Effector memory CD4-positive, alpha-beta T cell (primary cell): ENCODE measurements at places on chromosomes 5 and 9.

DNA sequence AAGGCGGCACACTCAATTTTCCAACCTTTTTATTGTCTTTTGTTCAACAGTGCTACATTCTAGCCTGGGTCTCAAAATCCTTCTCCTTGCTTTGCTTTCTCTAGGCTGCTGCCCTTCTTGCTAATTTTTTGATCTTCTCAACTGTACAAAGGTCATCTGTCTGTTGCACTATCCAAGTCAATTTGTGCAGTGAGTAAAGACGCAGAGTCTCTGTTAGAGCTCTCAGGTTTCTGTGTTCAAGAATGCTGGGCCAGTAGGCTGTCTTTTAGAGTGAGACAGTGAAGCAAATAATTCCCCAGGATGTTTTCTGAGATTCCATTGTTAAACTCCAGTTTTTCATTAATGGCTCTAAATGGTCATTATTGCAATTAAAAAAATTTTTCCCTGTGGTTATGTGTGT, 255.7 kb upstream of the ACTBL2 start:
- DNase-seq = no peak

GRCh38 chr5:143215690-143216089, 187.8 kb downstream of the NR3C1 start:
- DNase-seq = no peak

DNA sequence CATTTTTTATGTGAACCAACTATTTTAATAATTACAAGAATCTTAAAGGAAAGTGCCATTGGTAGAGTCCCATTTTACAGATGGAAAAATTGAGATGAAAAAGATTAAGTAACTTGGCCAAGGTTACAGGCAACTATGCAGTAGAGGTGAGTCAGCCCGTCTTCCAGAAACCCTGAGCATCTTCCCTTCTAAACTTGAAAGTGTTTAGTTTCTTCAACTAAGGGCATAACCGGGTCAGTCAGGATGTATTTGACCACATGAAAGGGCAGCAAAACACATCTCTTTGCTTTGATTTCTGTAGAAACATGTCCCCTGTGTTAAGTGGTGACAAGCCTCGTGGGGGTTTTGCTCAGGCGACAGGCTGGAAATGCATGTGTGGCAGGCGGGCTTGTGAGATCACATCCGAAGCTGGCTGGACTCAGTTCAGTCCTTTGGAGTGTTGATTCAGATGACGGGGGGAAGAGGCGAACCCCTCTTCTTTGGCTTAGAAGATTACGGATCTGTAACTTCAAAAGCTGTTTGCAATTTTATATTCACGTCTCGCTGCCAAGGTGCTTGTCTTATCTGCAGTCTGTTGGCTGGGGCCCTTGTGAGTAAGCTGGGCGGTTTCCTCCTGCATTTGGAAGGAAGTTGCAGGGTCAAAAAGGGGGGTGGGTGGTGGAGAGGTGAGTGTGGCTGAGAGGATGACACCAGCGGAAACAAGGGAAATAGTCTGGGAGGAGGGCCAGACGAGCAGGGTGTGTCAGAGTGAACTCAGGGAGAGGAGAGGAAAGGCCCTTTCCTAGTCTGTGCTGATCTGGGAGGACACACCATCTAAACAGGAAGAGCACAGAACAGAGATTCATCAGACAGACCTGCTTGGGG, 78.9 kb upstream of the RPS23 start:
- peak; percentile 79 for DNase-seq

GRCh38 chr5:102747386-102748166, 7.5 kb upstream of the PAM start:
- no peak for DNase-seq

DNA sequence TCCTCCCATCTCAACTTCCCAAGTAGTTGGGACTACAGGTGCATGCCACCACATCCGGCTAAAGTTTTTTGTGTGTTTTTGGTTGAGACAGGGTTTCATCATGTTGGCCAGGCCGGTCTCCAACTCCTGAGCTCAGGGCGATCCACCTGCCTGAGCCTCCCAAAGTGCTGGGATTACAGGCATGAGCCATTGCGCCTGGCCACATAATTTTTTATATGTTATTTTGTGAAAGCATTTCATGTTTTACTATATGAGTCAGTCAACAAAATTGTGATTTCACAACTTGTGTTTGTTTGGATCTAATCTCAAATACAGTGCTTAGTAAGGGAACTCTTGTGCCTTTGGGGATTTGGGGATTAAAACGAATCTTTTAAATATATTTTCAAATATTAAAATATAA, 20.0 kb upstream of the FAM120AOS start:
- DNase-seq = no peak

DNA sequence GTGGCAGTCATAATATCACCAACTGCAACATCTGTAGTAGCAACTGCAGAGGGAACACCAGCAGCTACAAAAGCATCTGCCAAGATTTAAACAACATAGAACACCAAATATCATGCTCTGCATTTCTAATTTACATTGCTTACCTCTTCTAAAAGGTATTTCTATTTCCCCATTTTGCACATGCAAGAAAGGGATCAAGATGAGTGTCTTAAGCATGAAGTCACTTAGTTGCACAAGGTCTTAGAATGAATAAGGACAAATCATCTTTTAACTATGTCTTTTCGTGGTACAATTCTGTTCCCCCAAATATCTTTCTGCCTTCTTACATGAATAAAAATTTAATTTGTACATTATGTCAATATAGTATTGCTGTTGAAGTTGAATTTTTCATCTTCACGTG, 1746.4 kb downstream of the EFNA5 start:
- DNase-seq = no peak

DNA sequence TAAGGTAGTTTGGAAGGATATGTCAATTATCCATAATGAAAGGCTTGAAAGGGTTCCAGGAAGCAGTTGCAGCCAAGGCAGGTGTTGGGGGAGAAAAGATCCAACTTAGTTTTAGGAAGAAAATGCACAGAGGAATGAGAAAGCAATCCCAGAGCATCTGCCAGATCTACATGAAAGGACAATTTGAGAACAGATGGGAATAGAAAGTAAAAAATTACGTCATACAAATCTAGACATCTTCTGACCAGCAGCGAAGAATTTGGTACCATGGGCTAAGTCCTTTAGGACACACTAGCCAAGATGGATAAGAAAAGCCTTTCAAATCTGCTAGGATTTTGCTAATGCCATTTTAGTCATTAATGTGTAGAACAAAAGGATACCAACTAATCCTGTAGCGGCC, 244.1 kb upstream of the PRR16 start:
- DNase-seq = no peak

GRCh38 chr5:175654807-175655206, 3.1 kb upstream of the HRH2 start:
- no peak for DNase-seq

GRCh38 chr5:139524940-139525585, 36.1 kb upstream of the UBE2D2 start:
- DNase-seq = no peak

GRCh38 chr5:136740228-136740627, 374.9 kb upstream of the TRPC7 start:
- no peak for DNase-seq

DNA sequence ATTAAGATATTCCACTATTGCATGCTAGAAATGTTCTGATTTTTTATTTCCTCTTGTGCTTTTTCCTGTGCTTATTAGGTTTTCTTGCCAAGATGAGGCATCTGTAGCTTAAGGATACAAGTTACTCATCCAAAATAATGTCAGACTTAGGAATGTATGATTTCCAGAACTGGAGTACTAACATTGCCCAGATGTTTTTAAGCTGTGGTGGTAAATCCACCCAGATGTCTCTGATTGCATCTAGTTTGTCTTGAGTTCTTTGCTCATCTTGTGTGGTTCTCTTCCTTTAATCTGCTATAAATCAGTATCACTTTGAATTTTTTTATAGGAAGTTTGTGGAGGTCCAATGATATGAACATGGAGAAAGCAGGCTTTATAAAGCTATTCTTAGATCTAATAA, 337.5 kb upstream of the ZNF608 start:
- DNase-seq = no peak

GRCh38 chr5:1779782-1780613, 19.6 kb downstream of the MRPL36 start:
- no peak for DNase-seq

DNA sequence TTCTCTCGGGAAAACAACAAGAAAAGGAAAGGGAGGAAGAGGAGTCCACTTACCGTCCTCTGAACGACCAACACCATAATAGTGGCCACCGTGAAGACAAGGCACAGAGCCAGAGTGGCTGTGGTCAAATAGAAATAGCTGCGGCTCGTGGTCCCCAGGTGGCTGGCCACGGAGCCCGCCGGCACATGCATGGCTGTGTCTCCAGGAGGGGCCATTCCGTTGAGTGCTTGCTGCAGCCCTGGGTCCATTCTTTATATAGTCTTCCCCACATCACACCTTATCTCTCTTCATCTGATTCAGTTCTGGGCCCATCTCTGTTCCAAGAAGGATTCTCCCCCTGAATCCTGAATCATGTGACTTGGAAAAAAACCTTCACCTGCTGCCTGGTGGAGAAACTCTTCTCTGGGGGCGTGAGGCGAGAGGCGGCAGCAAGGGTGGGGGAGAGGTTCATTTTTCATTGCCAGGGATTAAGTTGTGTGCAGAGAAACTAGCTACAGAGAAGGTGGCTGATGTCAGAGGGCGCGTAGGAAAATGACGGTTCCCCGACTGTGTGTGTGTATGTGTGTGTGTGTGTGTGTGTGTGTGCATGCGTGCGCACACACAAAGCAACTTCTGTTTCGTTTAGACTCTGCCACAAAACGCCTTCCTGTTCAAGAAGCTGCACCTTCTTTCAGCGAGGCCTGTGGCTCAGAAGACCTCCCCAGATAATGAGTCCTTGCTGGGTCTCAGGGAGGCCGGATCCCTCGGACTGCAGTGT, at the start of gene TNFSF8:
Gene TNFSF8 (minus strand): TSS at position 536 of the 757 bp plus-strand sequence. CDS start 288 bp downstream, at position 248.
- DNase-seq = peak; percentile 70
